ENCODE measurements at places on chromosomes 5 and 9.

DNA sequence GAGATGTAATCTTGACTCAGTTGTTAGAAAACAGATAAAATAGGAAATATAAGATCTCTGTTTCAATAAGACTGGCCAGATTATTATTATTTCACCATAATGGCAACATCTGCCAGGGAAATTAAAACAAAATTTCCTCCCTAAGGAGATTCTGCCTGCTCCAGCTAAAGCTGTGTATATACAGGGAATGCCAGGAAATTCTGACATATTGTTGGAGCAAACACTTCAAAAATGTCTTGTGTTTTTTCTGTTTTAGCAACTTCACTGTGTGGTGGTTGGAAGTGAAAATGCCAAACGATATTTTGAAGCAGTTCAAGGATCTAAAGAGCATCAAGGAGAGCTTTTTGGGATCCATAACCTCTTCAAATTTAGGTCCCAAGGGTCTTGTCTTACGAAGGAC lies 90.8 kb downstream of the ERCC6L2 start:
- no peak for DNase-seq

DNA sequence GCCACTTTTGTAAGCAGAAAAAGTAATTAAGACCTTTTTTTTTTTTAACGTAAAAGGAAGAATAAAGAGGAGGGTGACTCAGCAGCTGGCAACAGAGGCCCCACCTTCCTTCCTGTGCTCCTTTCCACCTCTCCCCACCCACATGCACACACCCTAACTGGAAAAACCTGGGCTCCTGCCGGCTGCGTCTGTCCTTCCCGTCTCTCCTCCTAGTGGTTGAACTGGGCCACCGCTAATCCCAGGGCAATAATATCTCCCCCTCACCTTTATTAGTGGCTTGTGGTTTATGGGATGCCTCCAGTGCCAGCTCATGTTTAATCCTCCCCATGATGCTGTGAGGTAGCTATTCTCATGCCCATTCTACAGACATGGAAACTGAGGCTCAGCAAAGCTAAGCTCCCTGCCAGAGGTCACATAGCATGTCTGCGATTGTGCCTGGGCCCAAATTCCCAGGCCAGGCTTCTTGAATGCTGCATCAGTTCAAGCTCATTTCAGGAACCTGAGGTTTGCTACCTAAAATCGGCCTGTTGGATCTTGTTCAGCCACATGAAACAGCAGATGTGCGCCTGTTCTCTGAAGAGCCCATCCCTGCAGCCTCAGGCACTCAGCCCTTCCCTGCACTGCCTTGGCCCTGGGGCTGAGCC lies 60.9 kb upstream of the IL17B start:
- DNase-seq: no peak

- DNase-seq: no peak
These were observed 49.3 kb upstream of the FANCC start for GRCh38 chr9:95366731-95367325.

- DNase-seq: no peak
These were observed 34.3 kb upstream of the CEP72 start for GRCh38 chr5:577800-578199.

GRCh38 chr5:155489949-155490348 lies 476.4 kb downstream of the KIF4B start:
- DNase-seq: no peak
